ENCODE measurements at places on chromosomes 5 and 9. TPM values are rescaled to one million over a fixed set of nuclear protein-coding genes. Genes with fewer than 3 reads are reported as not detected.
A peak's percentile ranks its signal among the peaks of the same experiment; 100 is the strongest.

GLRA1 gene
- not detected for total RNA-seq

CDX1 gene
- total RNA-seq: not detected

CD72 gene
- total RNA-seq: 6.5 TPM

SPATA31A3 gene
- not detected for total RNA-seq

SPINK7 gene
- total RNA-seq: not detected

ZNF883 gene
- total RNA-seq: 0.95 TPM

KLHL3 gene
- 2.7 TPM for total RNA-seq

PCDHA6 gene
- total RNA-seq: not detected

REXO4 gene
- total RNA-seq: 52.4 TPM

MLANA gene
- total RNA-seq: not detected

GM2A gene
- 12.7 TPM for total RNA-seq

PCDHGA8 gene
- not detected for total RNA-seq

NR5A1 gene
- not detected for total RNA-seq

NUTM2G gene
- total RNA-seq: not detected

DNA sequence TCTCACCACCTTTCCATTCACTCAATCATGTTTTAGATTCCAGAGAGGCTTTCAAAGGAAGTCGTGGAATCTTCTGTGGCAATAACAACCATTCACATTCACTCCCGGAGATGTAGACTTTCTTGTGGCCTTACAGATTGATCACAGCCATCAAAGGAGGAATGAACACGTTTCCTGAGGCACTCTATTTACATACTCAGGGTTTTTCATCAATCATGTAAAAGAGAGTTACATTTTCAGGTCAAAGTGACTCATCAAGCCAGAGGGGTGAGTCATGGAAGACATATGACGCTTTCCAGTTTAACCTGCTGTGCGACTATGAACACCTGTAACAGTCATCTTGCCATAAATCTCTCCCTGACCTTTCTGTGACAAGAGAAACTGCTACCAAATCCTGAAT lies 39.3 kb upstream of the RAD23B start:
- H3K4me3 ChIP-seq: no peak overlapping the region
- H3K4me1 ChIP-seq: peaks cover 6% of the 10 kb centered on the region
- no peaks in the 10 kb centered on the region for H3K27me3 ChIP-seq
- DNase-seq: no peak

GRCh38 chr5:81922854-81923279 lies 49.0 kb upstream of the ATG10 start:
- H3K27me3 ChIP-seq: no peaks in the 10 kb centered on the region
- H3K36me3 ChIP-seq: no peaks in the 10 kb centered on the region
- H3K4me3 ChIP-seq: no peak overlapping the region
- DNase-seq: no peak

DNA sequence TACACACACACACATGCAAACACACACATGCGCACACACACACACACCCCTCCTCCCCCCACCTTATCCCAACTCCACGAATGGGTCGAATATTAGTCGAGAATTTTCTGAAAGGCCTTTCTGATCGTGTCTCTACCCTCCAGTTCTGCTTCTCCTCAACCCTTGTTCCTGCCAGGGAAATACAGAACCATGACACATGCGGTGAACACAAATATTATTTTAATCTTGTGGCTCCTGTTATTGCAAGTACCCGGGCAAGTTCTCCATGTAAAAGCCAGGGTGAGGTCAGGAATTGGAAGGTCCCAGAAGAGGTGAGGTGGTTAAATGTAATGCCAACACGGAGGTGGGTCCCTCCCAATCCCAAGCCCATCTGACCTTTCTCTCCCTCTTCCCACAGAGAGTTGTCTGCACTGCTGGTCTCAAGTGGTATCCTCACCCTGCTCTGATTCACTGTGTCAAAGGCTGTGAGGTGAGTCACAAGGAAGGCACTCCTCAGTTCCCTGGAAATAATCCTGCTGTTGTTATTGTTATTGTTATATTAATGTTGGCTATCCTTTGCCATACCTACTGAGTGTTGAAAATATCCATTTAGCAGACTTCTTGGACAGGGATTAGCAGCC lies 223.7 kb downstream of the PAPPA start:
- no peak for DNase-seq
- H3K27ac ChIP-seq: no peak overlapping the region
- no peak overlapping the region for H3K4me3 ChIP-seq
- H3K4me1 ChIP-seq: no peaks in the 10 kb centered on the region
- no peaks in the 10 kb centered on the region for H3K27me3 ChIP-seq

GRCh38 chr5:83055166-83055565 lies 22.0 kb downstream of the TMEM167A start:
- H3K4me3 ChIP-seq: no peak overlapping the region
- no peak for DNase-seq
- H3K27ac ChIP-seq: no peak overlapping the region
- H3K4me1 ChIP-seq: no peaks in the 10 kb centered on the region

DNA sequence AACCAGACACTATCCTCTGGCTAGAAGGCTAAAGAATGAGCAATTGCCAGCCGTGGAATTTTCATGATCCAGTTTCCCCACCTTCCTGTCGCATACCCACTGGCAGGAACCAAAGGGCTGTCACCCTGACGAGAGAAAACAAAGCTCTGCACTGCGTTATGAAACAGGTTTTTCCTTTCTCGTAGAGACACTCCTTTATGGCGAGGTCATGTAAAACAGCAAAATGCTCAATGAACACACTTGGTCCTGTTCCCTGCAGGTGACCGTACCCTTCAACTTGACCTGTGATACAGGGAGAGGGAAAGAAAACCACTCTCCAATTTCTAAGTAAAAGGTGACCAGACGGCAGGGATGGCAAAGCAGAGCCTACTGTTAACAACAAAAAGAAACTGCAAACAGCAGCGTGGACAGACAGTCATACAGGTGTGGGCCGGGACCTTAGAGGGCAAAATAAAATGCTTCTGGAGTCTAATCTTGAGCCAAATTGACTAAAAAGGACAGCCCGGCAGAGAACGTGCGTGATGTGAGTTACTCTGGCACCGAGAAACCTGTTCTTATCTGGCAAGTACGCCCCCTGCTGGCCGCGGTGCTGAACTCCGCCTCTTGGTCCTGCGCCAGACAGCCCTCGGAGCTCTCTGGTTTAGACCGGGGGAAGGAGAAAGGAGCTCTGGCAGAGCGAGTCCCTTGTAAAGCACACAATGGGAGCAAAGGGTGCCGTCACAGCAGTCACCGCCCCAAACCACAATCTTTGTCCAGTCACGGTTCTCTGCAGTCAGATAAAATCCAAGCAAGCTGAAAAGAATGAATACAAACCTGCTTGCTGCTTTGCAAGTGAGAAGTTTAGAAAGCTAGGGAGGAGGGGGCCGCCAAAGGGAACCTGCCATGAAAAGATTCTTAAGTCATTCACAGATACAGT lies 98.9 kb downstream of the EFNA5 start:
- peaks cover 14% of the 10 kb centered on the region for H3K4me1 ChIP-seq
- DNase-seq: peak; percentile 85

GRCh38 chr9:123453831-123454321 lies 97.9 kb downstream of the CRB2 start:
- H3K27me3 ChIP-seq: no peaks in the 10 kb centered on the region
- H3K4me1 ChIP-seq: no peaks in the 10 kb centered on the region
- no peaks in the 10 kb centered on the region for H3K36me3 ChIP-seq
- no peak overlapping the region for H3K4me3 ChIP-seq
- DNase-seq: no peak

DNA sequence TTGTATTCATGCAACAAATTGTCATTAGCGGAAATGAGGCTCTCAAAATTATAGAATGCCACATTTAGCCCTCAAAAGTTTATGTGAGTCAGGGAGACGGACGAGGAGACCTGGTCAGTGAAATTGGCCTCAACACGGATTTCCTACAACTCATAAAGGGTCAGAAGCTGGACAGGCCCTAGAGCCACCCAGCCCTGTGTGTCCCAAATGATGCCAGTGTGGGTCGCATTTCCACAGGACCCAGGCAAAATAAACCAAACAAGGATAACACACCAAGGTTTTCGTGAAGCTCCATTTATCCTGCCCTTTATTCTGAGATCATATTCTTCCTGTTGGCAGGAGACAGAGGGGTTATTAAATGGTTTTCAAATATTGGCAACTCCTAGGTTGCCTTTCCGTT lies 72.0 kb upstream of the COL5A1 start:
- no peak overlapping the region for H3K4me3 ChIP-seq
- H3K27me3 ChIP-seq: no peaks in the 10 kb centered on the region
- H3K4me1 ChIP-seq: no peaks in the 10 kb centered on the region
- H3K27ac ChIP-seq: no peak overlapping the region
- no peak for DNase-seq

DNA sequence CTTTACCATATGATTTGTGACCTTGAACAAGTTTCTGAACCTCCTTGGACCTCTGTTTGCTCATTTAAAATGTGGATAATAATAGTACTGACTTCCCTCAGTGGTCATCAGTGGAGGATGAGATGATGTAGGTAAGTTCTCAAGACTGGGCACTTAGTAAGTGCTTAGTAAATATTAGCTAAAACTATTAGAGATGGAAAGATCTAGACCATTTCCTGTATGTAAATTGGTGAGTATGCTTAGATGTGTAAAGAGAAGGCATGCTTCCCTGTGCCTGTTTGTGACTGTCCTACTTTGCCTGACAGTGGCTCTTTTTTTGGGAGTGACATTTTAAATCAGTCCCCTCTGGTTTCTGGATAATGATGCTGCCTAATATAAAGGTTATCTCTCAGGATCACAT lies 288.1 kb downstream of the GABRB2 start:
- DNase-seq: no peak
- no peak overlapping the region for H3K27ac ChIP-seq
- no peaks in the 10 kb centered on the region for H3K4me1 ChIP-seq
- H3K4me3 ChIP-seq: no peak overlapping the region
- H3K27me3 ChIP-seq: no peaks in the 10 kb centered on the region

GRCh38 chr5:171166766-171167165 lies 142.3 kb upstream of the TLX3 start:
- no peak for DNase-seq
- H3K4me1 ChIP-seq: no peaks in the 10 kb centered on the region
- H3K36me3 ChIP-seq: no peaks in the 10 kb centered on the region
- no peaks in the 10 kb centered on the region for H3K27me3 ChIP-seq
- no peak overlapping the region for H3K4me3 ChIP-seq
- H3K27ac ChIP-seq: no peak overlapping the region

GRCh38 chr5:138038826-138039225 lies 5.9 kb upstream of the FAM13B start:
- no peak overlapping the region for H3K4me3 ChIP-seq
- H3K27ac ChIP-seq: no peak overlapping the region
- H3K4me1 ChIP-seq: peaks cover 8% of the 10 kb centered on the region
- no peaks in the 10 kb centered on the region for H3K27me3 ChIP-seq

DNA sequence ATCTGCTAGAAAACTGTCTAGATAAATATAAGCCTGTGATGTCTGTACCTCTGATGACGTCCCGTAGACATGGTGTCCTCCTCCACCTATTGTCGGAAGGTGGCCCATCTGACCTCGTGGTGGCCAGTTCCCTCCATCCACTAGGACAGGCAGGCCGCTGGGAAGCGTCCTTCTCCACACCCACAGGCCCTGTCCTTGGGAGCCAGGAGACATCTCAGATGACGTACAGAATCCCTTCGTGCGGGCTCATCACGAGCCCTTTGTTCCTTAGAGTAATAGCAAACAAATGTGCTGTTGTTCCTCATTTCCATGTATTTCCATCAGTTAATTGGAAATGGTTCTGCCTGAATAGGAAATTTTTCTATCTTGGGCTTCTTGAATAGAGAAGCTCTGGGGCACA lies 38.3 kb upstream of the TENT4A start:
- no peaks in the 10 kb centered on the region for H3K4me1 ChIP-seq
- H3K27me3 ChIP-seq: no peaks in the 10 kb centered on the region
- H3K36me3 ChIP-seq: no peaks in the 10 kb centered on the region
- no peak overlapping the region for H3K27ac ChIP-seq
- DNase-seq: no peak

DNA sequence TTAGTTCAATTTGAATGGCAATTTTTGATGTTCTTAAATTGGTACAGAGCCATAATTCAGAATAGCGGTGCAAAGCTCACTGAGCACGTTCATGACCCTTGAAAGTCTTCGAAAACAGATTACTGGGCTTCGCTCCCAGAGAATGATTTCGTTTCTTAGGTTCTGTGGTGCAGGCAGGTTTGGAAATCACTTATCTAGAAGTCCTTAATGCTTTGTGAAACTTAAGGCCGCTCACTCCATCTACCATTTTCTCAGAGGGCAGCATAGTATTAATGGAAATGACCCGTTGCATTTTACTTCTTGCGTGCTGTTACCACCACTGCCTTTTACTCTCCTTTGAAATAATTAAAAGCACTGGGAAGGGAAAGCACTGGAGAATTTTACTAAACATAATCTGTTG lies 2.9 kb upstream of the MAT2B start:
- H3K4me3 ChIP-seq: peak overlapping the region; percentile 61
- H3K36me3 ChIP-seq: no peaks in the 10 kb centered on the region
- no peak for DNase-seq

- H3K4me1 ChIP-seq: no peaks in the 10 kb centered on the region
- H3K27ac ChIP-seq: no peak overlapping the region
- H3K36me3 ChIP-seq: no peaks in the 10 kb centered on the region
Measured at GRCh38 chr5:100479079-100479688, 56.0 kb upstream of the FAM174A start.

- no peaks in the 10 kb centered on the region for H3K27me3 ChIP-seq
- H3K36me3 ChIP-seq: no peaks in the 10 kb centered on the region
- no peak overlapping the region for H3K4me3 ChIP-seq
- no peaks in the 10 kb centered on the region for H3K4me1 ChIP-seq
- no peak for DNase-seq
Measured at GRCh38 chr9:38292480-38292879, 100.0 kb upstream of the ALDH1B1 start.

GRCh38 chr9:89576404-89576839 lies 28.4 kb upstream of the GADD45G start:
- H3K4me1 ChIP-seq: peaks cover 7% of the 10 kb centered on the region
- no peaks in the 10 kb centered on the region for H3K36me3 ChIP-seq
- H3K4me3 ChIP-seq: no peak overlapping the region
- DNase-seq: no peak

DNA sequence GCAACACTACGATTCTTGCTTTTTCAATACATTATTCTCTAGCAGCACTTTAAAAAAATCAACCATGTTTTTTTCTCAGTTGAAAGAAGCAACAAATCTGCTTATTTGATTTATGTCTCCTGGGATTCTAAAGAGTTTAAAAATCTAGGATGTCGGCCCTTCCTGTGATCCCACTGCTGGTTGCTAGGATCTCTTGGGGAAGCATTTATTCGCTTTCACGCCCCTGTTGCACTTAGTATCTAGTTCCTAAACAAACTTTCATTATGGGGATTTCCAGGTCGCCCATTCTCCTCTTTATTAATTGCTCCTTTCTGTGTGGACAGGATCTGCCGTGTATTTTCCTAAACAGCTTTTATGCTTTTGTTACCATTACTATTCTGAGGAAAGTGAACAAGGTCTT lies 313.5 kb downstream of the AGTPBP1 start:
- H3K27ac ChIP-seq: no peak overlapping the region
- no peaks in the 10 kb centered on the region for H3K27me3 ChIP-seq
- no peaks in the 10 kb centered on the region for H3K36me3 ChIP-seq

GRCh38 chr5:38463634-38464521 lies 92.6 kb downstream of the LIFR start:
- H3K4me1 ChIP-seq: no peaks in the 10 kb centered on the region
- peaks cover 10% of the 10 kb centered on the region for H3K27me3 ChIP-seq
- no peak for DNase-seq

- no peaks in the 10 kb centered on the region for H3K4me1 ChIP-seq
- no peak overlapping the region for H3K4me3 ChIP-seq
- no peaks in the 10 kb centered on the region for H3K36me3 ChIP-seq
- H3K27ac ChIP-seq: no peak overlapping the region
- DNase-seq: no peak
Measured at GRCh38 chr9:133999851-134000265, 7.7 kb upstream of the VAV2 start.

- H3K36me3 ChIP-seq: no peaks in the 10 kb centered on the region
- no peak overlapping the region for H3K27ac ChIP-seq
- H3K27me3 ChIP-seq: no peaks in the 10 kb centered on the region
- H3K4me1 ChIP-seq: no peaks in the 10 kb centered on the region
Measured at GRCh38 chr5:124718380-124718789, 28.1 kb downstream of the ZNF608 start.
